Fibroblast of the conjunctiva (primary cell): ENCODE measurements at places on chromosomes 2 and 18.

DNA sequence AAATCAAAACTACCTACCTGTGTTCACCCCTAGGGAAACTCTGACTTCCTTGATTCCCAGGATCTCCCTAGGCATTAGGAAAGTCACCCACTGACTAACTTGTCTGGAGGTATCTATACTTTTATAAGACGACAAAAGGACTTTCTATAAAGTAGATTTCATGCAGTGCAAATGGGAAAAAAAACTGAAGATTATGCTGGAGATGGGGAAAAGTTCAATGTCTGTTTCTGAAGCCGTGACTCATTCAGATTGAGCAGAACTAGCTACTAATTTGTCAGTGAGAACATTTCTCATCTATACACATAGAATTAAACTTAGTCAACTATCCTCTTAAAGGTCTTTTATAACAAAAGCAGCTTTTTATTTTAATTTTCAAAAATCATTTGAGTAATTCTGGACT is 6.0 kb downstream of the SEPTIN10 start:
- no peak for DNase-seq

- DNase-seq = peak; percentile 38
Measured at GRCh38 chr2:228681426-228681825, 499.9 kb upstream of the SPHKAP start.

- DNase-seq = no peak
Measured at GRCh38 chr18:34957119-34957863, 83.9 kb upstream of the MAPRE2 start.

- no peak for DNase-seq
Measured at GRCh38 chr18:3547891-3548615, 98.1 kb downstream of the TGIF1 start.

DNA sequence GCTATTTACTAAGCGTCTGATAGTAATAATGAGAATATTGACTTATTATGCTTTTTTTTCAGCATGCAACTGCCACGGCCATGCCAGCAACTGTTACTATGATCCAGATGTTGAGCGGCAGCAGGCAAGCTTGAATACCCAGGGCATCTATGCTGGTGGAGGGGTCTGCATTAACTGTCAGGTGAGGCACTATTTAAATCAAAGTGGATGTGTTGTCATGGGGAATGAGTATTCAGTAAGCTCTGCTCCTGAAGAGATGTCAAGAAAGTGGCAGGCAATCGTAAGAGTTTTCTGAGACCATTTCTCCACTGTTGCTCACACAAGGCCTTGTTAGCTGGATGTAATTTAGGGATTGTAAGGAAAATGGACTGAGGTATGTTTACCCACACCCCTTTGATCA is 74.1 kb downstream of the LAMA3 start:
- DNase-seq = no peak

DNA sequence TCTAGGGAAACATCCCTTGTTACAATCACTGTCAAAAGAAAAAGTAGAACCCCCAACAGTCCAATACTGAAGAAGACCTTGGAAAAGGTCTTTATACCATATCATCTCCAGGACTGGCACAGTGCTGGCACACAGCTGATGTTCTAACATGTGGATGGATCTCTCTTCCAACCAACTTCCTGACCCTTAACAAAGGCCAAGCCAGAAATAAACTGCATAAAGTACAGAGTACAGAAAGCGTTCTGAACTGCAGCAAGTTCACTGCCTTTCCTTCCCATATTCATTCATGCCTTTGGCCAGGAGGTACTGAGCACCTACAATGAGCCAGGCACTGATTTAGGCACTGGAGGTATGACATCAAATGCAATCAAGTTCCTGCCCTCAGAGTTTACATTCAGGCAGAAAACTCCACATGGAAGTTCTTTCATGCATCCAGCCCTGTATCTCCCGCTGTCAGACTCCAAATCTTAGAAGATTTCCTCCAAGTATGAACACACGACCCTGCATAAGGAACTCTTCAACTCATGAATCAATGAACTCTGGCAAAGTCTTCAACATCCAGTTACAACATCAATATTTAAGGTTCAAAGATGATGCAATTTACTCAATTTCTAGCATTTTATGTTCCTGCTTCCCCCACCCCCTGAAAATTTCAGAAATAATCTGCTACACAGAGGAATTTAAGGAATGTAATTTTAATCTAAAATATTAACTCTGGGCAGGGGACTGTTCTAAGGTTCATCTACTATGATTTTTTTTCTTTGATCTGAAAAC is 33.8 kb downstream of the ACVR1 start:
- DNase-seq = no peak

GRCh38 chr18:77015169-77015568 is 117.4 kb downstream of the MBP start:
- DNase-seq = no peak

DNA sequence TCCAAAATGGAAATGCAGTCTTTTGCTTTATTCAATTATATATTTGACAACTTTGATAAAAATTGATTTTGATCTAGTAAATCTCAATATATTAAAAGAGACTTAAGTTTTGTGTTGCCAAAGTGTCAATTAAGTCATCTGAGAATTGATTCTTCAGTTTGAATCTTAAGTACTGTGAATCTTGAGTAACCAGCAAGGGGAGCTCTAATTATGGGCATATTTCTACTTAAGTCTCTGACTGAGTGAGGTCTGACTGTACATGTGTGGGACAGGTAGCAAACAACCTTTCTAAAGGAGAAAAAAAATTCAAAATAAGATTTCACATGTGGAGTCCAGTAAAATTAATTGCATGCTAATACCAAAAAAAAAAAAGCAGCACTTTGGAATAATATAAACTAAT is 503.7 kb upstream of the SLC8A1 start:
- DNase-seq = no peak

DNA sequence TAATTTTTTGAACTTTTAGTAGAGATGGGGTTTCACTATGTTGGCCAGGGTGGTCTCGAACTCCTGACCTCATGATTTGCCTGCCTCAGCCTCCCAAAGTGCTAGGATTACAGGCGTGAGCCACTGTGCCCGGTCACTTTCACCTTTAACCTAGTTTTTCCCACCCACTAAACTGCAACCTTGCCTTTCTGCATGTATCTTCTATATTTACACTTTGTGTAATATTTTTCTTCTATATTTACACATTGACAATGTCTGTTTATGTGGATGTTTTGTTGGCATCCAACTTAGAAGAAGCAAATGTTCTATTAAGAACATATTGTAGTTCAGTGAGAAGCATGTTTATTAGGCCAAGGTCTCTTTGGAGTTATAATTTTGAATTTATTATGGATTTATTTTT is 26.7 kb downstream of the SNRPD1 start:
- no peak for DNase-seq

GRCh38 chr2:23578964-23579671 is 194.1 kb downstream of the KLHL29 start:
- DNase-seq = no peak

- DNase-seq = no peak
Measured at GRCh38 chr18:36518839-36519238, 221.3 kb downstream of the FHOD3 start.

DNA sequence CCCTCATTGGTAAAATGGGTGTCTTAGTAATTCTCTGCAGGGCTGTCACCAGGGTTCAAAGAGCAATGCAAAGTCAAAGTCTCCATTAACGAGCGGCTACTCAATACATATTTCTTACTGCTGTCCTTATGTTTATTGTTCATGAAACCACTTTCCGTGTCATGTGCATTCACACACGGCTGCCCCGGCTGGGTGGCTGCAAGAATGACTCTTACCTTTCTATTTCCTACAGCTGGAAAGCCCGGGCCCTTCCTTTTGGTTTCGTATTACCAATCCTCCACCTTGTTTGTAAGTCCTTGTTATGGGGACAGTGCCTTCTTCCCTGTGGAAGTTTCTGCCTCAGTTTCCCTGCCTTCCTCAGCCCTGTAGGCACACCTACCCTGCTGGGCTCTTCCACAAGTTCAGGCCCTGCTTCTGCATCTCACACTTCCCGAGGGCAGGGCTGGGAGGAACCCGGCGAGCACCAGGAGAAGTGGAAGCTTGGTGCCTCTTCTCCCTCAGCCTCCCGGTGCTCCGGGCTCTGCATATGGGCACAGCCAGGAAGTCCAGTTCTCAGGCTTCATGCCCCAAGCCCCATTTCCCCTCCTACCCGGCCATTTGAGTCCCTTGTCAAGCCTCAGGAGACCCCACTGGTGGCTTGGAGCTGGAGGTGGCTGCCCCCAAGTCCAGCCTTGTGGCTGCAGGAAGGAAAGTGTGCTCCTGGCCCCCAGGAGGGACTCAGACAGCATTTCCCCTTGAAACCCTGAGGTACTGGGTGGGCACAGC is 18.7 kb upstream of the ACKR3 start:
- DNase-seq = no peak

DNA sequence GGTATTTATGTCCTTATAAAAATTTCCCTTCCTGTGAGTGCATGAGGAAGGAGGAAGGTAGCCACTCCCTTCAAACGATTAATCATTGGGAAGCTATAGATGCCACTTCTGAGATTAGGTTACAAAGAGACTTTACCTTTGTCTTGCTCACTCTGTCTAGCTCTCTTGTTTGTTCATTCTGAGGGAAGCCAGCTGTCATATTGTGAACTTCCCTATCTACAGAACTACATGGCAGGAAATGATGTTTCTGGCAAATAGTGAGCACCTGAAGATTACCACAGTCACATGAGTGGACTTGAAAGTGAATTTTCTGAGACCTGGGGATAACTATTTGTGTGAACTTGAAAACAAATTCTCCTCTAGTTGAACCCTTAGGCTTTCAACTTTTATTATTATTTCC is 776.8 kb downstream of the CCDC85A start:
- DNase-seq = no peak

GRCh38 chr2:54473851-54474250 is 17.7 kb downstream of the SPTBN1 start:
- DNase-seq = no peak

DNA sequence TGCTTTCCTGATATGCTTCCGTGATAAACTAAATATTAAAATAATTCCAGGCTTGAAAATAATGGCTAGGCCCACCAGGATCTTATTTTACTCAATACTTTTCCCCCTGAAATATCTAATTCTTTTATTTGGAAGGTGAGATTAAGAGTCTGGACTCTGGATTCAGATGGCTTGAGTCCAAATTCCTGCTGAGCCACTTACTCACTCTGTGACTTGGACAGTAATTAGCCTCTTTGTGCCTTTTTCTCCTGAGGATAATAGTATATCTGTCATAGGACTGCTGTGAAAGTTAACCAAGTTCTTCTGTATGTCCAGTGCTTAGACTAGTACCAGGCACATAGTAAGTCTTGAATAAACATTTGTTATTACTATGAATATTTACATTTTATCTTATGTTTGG is 127.3 kb upstream of the ERBB4 start:
- no peak for DNase-seq

DNA sequence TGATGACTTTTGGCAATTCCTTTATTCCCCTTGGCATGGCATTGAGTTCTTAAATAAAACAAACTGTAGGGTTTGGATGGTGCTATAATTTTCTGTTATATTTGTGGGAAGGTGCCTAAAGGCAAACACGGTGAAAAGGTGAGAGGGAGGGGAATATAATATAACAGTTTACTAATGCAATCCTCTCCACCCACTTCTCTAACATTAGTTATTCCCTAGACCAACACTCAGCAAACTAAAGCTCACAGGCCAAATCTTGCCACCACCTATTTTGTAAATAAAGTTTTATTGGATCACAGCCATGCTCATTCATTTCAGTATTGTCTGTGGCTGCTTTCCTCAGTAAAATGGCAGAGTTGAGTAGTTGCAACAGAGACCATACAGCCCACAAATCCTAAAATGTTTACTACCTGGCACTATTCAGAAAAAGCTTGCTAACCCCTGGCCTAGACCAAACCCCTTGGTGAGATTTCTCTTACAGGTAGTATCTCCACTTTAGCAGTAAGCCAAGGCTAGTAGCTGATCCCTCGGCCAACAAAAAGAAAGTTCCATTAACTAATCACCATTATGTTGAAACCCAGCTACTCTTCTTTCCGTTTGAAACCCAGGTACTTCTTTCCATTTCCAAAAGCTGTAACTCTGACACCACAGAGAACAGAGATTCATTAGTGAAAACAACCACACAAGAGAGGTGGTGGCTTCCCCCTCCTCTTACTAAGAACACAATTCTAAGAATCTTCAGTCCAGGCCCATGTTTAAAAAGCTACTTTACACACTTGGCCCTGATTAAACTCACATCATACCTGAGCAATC is 136.1 kb upstream of the CHAC2 start:
- no peak for DNase-seq

GRCh38 chr2:60353406-60353800 is 200.1 kb downstream of the BCL11A start:
- no peak for DNase-seq

- DNase-seq = no peak
Measured at GRCh38 chr2:173972636-173973035, 7.5 kb upstream of the SP3 start.

DNA sequence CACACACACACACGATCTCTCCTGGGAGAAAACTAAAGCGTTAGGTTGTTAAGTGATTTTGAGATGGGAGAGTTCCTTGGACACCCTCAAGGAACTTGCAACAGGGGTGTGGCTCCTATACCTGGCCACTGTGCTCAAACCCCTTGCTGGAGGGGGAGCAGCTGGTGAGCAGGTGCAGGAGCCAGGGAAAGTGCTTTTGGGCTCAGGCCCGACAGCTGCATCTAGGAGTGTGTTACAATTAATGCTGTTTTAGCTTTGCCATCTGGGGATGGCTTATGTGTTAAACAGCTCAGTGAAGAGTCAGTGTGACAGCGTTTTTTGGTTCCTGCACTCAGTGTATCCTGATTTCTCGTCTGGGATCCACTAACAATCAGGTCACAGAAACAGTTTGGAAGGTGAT is 510.8 kb downstream of the TRIB2 start:
- no peak for DNase-seq
